ENCODE measurements at places on chromosomes 7 and 10.
A peak's percentile ranks its signal among the peaks of the same experiment; 100 is the strongest.

DNA sequence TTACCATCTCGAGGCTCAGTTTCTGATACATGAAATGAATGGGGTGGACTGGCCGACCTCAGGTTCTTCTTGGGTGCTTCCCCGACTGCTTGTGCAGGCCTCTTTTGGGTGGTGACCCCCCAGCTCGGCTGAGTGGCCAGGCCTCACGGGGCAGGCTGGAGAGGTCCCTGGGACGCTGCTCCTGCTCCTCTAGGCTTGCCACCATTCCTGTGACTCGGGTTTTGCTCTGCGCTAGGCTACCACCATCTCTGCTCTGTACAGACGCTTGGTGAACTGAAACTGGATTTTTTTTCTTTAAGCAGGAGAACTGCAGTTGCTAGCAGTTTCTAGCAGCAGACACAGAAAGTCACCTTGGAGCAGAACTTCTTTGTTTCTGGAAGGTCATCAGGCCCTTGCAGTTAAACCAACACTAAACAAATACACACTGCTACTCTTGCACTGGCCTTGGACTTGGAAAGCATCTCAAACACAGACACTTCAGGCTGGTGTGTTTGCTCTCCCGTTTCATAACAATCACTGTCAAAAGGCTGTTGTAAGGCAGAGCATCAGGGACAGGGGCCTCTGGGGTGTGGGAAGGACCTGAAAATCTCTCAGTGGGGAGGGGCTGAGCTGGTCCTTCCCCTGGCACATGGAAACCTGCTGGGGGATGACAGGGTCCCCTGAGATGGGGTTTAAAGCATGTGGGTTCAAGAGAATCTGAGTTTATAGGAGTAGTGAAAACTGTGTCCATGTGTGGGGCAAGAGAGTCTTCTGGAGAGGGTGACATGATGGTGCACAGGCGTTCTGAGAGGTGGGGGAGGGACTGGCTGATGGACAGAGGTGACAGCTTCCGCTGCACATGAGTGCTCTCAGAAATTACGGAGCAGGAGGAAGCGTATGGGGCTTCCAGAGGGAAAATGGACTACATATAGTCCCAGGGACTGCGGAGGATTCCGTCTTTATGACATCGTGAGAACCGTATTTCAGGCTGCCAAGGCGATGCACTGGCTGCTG, 35.0 kb upstream of the GIMAP8 start:
- no peak for DNase-seq

- DNase-seq = no peak
Observed at GRCh38 chr10:100887761-100888296, 24.9 kb upstream of the SLF2 start.

DNA sequence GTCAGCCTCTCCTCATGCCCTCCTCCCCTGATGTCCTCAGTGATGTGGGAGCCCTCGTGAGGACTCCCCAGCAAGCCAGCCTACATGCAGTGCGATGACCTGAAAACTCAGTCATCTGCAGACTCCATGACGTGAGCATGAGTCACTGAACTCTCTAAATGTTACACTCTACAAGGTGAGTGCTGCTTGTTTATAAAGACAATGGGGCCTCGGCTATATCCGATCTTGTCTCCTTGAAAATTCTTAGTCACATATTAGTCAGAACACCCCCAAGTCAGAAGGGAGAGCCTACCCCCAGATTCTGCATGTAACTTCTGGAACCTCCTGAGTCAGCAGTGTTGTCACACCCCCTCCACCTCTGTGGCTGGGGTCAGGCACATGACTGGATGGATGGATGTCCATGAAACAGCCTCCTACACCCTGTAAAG, 673.8 kb downstream of the INHBA start:
- no peak for DNase-seq

DNA sequence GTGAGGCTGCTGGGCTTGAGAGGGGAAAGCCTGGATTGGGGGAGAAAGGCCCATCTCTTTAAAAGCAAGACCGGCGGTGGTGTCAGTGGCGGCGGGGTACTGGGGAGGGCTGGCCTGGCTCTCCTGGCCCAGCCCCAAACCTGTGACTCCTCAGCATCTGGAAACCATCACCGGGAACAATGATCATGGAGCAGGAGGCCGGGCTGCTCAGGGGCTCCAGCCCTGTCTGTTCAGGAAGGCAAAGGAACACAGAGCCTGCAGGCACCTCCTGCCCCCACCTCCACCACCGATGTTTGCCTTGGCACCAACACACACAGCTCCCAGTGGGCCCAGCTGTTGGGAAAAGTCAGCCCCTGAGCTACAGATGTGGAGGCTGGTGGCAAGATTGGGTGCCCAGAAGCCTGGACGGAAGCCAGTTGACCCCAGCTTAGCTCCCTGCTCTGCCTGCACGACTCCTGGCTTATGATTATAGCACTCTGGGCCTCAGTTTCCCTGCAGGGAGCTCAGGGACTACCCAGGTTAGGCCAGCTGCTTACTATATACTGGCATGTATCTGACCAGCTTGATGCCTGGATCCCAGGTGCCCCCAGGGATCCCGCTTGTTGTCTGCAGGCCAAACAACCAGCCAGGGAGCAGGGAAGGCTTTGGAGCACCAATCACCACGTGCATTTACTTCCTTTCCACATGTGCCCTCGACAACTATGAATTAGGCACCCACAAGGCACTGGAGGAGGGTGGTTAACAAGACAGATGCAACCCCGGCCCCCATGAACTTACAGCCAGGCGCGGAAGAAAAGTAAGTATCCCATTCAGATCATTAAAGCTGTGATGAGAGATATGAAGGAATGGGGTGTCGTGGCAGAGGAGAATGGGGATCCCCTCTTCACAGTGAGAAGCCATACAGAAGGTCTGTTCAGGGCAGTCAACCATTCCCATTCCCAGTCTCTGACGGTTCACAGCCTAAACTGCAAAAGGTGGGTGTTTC, 37.3 kb downstream of the ZCCHC24 start:
- no peak for DNase-seq

DNA sequence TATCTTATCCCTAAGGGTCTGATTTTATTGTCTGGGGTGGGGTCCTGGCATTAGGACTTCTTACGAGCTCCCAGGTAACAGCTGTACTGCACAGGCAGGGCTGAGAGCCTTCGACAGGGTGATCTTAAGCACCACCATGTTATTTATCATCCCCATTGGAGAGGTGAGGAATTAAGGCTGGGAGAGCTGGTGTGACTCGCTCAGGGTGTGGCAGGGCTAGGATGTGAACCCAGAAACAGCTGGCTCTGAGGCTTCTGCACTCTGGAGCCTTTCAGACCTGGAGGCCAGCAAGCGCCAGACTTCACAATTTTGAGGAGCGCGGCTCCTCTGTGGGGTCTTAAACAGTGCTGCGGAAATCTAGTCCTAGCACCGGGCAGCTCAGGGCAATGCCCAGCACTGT, 27.4 kb upstream of the NDST2 start:
- no peak for DNase-seq

GRCh38 chr10:133127291-133128125, 32.5 kb upstream of the KNDC1 start:
- no peak for DNase-seq

DNA sequence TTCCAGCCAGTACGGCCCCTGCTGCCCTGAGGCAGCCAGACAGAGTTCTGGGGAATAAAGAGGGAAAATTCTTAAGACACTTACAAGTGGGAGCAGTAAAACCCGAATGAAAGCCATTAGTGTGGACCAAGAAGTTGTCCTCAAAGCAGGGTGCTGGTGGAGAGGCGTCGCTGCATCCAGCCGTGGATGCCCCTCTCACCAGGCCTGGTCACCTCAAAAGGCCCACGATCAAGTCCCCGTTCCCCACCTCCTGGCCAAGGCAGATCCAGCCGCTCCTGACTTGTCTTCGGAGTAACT, 656 bp downstream of the VSTM4 start:
- DNase-seq = no peak

DNA sequence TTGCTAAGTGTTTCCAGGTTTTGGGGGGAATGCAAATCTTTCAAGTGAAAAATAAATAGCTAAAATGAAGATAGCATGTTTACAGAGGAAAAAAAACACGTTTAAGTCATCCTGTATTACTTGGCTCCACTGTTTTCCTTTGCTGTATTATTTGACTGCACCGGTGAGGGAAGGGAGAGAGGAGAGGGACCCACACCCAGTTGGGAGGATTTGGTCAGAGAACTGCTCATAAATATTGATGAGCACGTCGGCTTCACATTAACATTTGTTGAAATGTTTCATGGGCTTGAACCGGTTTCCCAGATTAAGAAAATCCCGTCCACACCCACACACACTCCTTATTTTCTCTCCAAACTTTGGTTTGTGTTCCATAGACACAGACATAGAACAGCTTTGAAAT, 493.8 kb upstream of the MGMT start:
- no peak for DNase-seq

- DNase-seq = no peak
Observed at GRCh38 chr7:148735141-148735540, 36.4 kb downstream of the CUL1 start.

GRCh38 chr7:28890137-28890536, 68.0 kb downstream of the TRIL start:
- DNase-seq = no peak

GRCh38 chr7:95723583-95724180, 48.7 kb upstream of the DYNC1I1 start:
- peak; percentile 78 for DNase-seq

- DNase-seq = no peak
Observed at GRCh38 chr10:18333621-18334020, 193.4 kb downstream of the CACNB2 start.

- DNase-seq = no peak
Observed at GRCh38 chr7:151818674-151819519, 58.0 kb downstream of the PRKAG2 start.
